Progenitor cell of endocrine pancreas (in vitro differentiated cells): ENCODE measurements at places on chromosomes 2 and 18. TPM values are rescaled to one million over a fixed set of nuclear protein-coding genes. Genes with fewer than 3 reads are reported as not detected.

DNA sequence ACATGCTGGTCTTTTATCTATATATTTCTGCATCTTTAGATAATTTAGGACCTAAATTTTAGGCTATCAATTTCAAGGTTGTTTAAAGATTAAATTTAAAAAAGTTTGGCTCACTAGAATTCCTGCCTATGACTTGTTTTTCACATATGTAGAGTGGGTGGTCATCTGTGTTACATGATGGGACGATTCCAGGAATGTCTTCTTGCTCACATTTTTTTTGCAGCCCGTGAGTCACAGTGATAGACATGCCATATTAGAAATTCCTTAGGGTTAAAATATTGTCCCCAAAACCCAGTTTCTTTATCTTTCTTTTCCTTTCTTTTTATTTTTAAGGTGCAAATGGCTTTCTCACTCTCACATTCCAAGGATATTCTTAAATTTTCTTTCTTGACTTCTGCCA, 652.0 kb downstream of the PLCL1 start:
- DNase-seq, result no peak

DNA sequence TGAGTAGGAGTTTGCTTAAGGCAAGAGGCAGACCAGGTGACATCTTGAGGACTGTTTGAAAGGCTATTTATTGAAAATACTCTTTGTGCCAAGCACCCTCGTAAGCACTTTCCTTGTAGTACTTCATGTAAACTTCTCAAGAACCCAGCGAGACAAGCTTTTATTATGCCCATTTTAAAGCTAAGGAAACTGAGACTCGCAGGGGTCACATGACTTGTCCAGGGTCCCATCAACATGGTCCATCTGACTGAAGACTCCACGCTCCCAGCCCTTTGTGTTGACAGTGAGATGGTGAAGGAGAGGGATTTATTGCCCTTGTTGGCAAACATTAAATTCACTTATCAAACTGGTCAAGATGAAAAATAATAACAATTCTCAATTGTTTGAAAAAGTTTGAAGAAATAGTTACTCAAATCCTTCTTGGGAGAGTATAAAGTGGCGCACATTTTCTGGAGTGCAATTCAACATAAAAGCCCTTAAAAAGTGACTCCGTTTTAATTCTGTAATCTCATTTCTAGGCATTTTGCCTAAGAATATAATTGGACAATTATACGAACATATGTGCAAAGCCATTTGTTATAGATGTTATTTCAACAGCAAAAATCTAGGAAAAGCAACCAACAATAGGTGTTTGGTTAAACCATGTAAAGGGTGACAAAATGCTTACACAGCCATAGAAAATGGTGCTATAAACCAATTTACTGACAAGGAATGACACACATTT, 270.5 kb upstream of the NCKAP5 start:
- no peak for DNase-seq

DNA sequence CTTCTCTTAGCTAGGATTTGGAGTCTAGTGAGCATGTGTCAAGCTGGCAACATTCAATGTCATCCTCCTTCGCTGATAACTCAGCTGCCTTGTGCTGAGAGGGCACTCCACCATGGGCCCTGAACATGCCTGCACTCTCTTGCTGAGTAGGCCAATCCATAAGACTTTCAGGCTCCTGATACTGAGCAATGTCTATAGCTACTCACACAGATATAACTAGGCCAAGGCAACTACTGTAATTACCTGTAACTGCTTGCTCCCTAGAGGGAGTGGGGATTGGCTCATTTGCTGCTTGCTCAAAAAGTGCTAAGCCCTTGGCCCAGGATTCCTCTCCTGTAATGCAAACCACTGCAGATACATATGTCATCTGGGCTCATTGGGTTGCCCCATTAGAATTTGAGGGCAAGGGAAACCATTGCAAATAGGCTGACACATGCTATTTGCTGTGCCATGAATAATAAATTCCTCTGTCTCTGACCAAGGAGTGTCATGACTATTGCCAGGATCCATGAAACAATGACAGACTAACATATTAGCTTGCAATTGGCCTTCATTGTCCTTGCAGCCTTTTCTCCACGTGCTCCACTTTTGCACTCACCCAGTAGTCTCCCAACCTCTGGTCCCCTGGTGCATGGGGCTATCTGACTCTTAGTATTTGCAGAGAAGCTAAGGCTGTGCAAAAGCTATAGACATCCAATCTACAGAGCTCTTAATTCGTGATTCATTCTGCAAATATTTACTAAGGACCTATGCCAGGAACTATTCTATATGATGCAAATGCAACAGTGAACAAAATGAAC, 36.9 kb upstream of the BMPR2 start:
- no peak for DNase-seq

DNA sequence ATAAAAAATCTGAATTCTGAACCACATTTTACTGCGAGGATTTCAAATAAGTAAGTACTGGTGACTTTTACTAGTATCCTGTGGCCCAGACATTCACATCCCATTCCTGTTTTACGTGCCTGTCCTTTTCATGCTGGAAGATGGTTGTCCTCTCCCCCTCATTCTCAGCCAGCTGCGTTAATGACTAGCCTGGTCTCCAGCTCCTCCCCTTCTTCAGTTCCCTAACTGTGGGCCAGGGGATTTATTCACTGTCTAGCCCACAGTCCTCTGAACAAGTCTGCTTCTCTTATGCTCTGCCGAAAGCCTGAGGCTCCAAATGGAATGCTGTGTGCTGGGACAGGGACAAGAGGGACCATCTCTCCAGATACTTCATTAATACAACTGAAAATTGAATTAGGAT, 373.9 kb downstream of the PTPRM start:
- DNase-seq, result no peak

DNA sequence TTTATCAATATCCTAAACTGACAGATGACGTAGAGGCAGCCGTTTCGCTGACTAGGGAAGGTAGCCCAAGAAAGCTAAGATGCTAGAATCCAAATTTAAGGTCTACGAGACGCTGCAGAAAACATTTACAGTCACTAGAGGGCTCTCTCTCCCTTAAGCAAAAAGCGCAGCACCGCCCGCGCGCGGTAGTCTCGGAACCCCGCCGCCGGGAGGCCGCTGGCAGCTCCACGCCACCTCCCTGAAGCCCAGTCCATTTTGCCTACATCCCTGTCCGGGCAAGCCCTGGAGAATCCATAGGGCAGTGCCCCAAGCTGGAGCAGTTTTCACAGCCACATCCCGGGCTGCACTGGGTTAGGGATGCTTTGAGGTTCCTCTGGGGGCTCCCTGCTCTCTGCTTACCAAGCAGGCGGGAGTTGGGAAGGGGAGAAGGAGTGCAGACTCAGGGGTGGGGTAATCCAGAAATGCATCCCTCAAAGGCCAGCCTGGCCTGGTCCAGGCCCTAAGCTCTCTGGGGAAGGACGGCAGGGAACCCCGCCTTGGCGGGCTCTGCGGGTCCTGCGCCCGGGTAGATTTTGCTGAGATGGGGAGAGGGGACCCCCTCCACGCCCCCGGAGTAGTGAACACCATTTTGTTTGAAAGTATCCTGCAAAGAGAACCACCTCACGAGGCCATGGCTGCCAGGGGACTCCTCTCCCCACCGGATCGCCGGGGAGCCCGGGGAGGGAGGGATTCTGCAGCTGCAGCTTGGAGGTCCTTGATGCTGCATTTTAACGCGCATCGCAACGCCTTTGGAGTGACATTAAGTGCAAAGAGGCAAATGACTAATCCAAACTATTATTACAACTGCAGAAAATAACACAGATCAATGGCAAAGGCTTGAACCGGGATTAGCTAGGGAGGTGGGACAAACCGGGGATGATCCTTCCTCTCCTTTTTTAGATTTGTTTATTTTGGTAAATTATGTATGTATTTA, 1.3 kb upstream of the DPYSL5 start:
- DNase-seq, result peak; percentile 63

DNA sequence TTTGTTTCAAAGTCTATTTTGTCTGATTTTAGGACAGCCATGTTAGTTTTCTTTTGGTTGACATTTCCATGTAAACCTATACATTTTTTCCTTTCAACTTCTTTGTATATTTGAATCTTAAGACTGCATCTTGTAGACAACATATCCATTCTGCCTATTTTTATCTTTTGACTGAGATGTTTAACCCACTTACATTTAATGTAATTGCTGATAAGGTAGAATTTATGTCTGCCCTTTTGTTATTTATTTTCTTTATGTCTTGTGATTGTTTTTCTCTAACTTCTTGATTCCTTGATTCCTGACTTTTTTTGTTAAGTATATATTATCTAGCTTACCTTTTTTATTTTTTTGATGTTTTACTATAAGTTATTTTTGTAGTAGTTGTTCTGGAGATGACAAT, 542.5 kb downstream of the SUCLG1 start:
- no peak for DNase-seq

DNA sequence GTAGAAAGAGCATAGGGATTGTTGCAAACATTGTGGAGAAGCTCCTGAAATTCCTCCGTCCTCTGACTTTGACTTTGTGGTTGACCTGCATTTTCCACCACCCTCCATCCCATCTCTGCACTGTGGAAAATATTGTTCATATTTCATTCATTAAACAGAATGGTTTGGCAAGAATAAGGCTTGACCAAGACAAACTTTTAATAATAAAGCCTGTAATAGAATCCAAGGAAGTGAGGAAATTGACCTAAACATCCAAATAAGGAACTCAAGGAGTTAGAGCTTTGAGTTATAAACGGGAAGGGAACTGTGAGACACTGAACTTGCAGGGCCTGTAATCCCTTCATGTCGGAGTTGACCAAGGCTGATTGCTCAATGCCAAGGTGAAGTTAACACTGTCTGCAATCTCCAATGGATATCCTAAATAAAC, 115.2 kb downstream of the GFPT1 start:
- DNase-seq, result no peak

GRCh38 chr2:232485757-232486557, 1.7 kb downstream of the ECEL1 start:
- DNase-seq, result no peak

DNA sequence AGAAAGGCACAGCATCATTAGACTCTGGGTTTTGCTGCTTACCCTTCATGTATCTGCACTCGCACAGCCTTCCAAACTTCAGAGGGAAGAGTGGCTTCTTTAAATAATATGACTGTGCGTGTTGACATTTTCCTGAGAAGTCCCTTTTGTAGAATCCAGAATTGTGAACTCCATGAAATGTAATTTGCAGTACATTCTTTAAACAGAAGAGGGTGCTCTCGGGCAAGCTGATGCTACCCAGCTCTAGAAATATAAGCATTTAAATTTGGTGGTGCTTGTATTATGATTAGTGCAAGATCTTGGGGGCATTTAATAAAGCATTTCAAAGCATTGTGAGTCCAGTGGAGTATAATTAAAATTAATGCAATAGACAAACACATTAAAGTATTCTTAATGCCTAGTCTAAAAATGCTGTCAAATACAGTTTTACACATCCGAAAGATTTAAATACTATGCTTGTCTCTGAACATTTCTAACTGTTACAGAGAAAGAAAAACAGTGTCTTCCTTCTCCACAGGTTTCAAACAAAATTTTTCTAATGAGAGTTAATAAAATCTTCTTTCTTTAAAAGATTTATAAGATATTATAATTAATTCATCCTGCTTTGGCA, 17.3 kb upstream of the GTF2A1L start:
- DNase-seq, result no peak

Gene LOXL3
- 23.4 and 24.2 TPM in 2 replicates for total RNA-seq

Gene KLHL30
- total RNA-seq, result 0.07 and 0.13 TPM in 2 replicates

Gene CRYGD
- not detected in 2 replicates for total RNA-seq

Gene OSGEPL1
- total RNA-seq, result 12.1 and 12.8 TPM in 2 replicates
